ENCODE measurements at places on chromosomes 12 and 14.

- DNase-seq, result no peak
Measured at GRCh38 chr12:46948936-46949545, 123.2 kb upstream of the SLC38A4 start.

- no peak for DNase-seq
Measured at GRCh38 chr14:29846339-29847055, 81.2 kb downstream of the PRKD1 start.

DNA sequence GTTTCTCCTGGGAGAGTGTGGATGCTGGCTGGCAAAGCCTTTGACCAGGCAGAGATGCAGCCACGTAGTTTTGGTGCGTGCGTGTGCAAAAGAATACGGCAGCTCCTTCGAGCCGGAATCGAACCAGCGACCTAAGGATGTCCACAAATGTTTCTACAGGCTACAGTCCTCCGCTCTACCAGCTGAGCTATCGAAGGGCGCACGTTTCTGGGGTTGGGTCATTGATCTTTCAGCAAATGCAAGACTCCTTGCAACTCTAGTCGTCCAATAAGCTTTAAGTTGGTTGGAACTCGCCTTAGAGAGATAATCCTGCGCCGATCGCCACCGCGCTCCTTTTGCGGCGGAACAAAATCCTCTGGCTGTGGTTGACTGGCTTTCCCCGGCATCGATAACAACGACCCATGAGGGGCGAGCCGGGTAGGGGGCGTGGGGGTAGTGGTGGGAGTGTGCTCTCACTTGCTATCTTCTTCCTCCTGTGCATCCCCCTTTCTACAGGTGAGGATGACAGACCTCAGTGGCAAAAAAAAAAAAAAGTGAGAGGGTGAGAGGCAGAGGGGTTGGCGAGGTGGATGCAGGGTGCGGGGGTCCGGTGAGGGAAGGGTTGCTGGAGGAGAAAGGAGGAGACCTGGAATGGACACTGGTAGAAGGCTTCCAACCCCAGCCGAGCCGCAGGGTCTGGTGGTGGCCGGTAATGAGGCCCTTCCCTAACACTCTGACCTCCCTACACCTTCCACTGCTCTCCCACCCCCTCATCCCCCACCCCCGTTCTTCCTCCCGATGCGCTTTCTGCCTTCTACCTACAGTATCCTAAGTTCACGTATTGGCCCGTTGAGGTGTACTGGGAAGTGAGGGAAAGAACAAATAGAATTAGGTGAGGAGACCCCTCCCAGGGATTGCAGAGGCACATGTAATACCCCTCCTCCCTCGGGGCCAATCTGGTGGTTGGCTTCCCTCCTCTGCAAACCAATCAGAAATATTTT, 11.8 kb upstream of the OR6S1 start:
- DNase-seq, result no peak

DNA sequence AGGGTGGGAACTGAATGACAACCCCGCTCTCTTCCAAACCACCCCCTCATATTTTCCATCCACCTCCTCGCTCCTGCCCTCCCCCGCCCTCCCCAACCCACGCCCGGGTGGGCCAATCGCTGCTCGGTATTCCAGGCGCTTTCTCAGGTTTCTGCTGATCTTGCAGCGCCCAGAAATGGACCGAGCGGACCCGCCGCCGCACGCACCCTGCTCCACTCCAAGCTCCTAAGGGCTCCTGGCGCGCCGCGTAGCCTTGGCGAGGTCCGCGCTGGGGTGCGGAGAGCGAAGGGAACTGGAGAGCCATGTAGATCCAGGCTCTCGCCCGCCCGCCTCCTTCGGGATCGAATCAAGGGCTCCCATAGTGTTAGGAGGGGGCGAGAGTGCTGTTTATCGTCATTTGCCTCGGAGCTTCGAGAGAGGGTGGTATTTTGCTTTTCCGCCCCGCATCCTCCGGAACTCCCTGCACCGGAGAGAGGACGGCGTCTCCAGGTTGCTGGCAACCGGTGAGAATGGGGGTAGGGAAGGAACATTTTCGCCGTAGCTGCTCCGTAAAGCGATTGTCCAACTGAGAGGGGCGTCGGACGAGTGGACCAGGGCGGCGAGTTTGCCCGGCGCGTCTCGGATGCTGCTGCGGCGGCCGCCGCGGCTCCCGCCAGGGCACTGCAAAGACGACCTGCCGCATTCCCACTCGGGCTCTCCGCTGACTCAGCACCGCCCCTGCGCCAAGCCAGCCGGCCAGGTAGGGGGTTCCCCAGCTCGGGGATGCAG, at the start of gene KCNA1:
TSS of gene KCNA1 (plus strand) at position 172 of the 768 bp plus-strand sequence. CDS start 1,474 bp downstream, outside the sequence.
- DNase-seq, result peak; percentile 35

DNA sequence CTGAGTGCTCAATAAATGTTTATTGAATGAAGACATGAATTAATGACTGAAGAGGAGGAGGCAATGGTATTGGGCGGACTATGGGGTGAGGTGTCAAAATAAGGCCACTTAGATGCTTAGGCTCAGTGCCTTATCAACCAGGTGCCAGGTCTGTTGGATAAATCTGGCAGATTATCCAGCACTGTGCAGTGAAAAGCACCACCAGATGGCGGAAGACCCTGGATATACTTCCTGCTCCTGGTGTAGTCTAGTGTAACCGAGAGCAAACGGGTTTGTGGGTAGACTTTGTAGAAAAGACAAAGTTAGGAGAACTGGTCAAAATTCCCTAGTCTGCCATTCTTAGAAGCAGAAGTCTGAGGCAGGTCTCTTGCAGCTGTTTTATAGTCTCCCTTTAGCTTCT, 306.3 kb downstream of the ATP23 start:
- no peak for DNase-seq

GRCh38 chr12:109582636-109583035, 9.0 kb downstream of the MVK start:
- no peak for DNase-seq

- no peak for DNase-seq
Measured at GRCh38 chr14:99857551-99857950, 64.3 kb downstream of the EML1 start.

GRCh38 chr12:52382854-52383253, 2.6 kb downstream of the KRT84 start:
- no peak for DNase-seq

DNA sequence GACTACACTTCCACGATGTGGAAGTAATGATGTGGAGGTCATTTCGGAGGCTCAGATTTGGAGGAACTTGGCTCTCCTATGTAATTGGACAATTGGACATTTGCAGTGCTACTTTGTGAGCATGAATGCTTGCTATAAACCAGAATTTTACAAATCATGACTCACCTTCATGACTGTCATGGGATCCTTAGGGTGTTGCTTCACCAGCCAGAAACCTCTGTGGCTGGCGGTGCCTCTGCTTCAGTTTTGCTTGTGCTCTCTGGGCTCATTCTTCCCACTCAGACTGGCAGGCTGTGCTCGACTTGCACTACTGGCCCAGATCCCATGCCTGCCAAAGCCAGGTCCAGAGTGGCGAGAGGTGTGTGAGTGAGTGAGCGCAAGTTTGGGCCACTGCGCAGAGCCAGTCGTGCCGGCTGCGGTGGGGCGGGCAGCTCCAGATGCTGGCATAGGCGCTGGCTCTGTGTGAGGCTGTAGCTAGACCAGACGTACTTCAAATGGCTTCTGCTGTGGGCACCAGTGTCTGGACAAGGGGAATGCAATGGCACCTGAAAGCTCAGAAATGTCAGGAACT, 387.8 kb downstream of the AEBP2 start:
- no peak for DNase-seq

- DNase-seq, result no peak
Measured at GRCh38 chr12:49505672-49506071, 33.2 kb upstream of the KCNH3 start.
